ENCODE measurements at places on chromosomes 3 and 15. TPM values are rescaled to one million over a fixed set of nuclear protein-coding genes. Genes with fewer than 3 reads are reported as not detected.

The THRB gene
- total RNA-seq, result 14.2 TPM

The PLAAT1 gene
- 1.0 TPM for total RNA-seq

The SCAMP2 gene
- total RNA-seq, result 43.4 TPM

The SECISBP2L gene
- 20.4 TPM for total RNA-seq

The ZNF660 gene
- total RNA-seq, result 0.34 TPM

The GOLGA8H gene
- 0.07 TPM for total RNA-seq

The DPPA4 gene
- total RNA-seq, result not detected

The GPR149 gene
- total RNA-seq, result not detected

The FOXP1 gene
- total RNA-seq, result 35.2 TPM

The PTPN23 gene
- 13.7 TPM for total RNA-seq

The RAP2B gene
- 41.4 TPM for total RNA-seq

The ARL6 gene
- 3.4 TPM for total RNA-seq

The C15orf62 gene
- total RNA-seq, result 1.7 TPM

The LRRC15 gene
- not detected for total RNA-seq

The VEPH1 gene
- total RNA-seq, result 0.43 TPM

The FSIP1 gene
- total RNA-seq, result 38.4 TPM

The GP5 gene
- under 0.01 TPM for total RNA-seq

The RNF111 gene
- 18.1 TPM for total RNA-seq

The GOLGA8S gene
- not detected for total RNA-seq

The CD80 gene
- not detected for total RNA-seq

The PLSCR5 gene
- total RNA-seq, result not detected

The SAMMSON gene
- not detected for total RNA-seq

The NDN gene
- total RNA-seq, result 6.5 TPM

The SMCO1 gene
- not detected for total RNA-seq

The GRK7 gene
- total RNA-seq, result not detected

The LTK gene
- under 0.01 TPM for total RNA-seq

The CCDC13 gene
- total RNA-seq, result 0.71 TPM

The TMCO5A gene
- not detected for total RNA-seq

The EFHB gene
- total RNA-seq, result under 0.01 TPM

The RBM6 gene
- 40.7 TPM for total RNA-seq

The HYKK gene
- 1.4 TPM for total RNA-seq

The LRIG1 gene
- 30.4 TPM for total RNA-seq

The KLHL40 gene
- not detected for total RNA-seq

The HTR3E gene
- total RNA-seq, result not detected

The SERPINI2 gene
- total RNA-seq, result not detected

The CPLX3 gene
- not detected for total RNA-seq

The CRYBG3 gene
- 32.2 TPM for total RNA-seq

The HACL1 gene
- 14.1 TPM for total RNA-seq

The SGO1 gene
- 0.14 TPM for total RNA-seq

The UACA gene
- 24.3 TPM for total RNA-seq

The SLC28A2 gene
- not detected for total RNA-seq

The STRIT1 gene
- total RNA-seq, result not detected

The C3orf49 gene
- not detected for total RNA-seq

The ANKRD34C gene
- not detected for total RNA-seq

The DUOX1 gene
- 26.7 TPM for total RNA-seq

The ISLR2 gene
- under 0.01 TPM for total RNA-seq

The UPK1B gene
- 20.1 TPM for total RNA-seq

Data from nasal cavity respiratory epithelium epithelial cell of viscerocranial mucosa (primary cell).